Esophagus (tissue), 2 donors: ENCODE measurements at places on chromosomes 7 and 10. TPM values are rescaled to one million over a fixed set of nuclear protein-coding genes. Genes with fewer than 3 reads are reported as not detected.

The APBB1IP gene
- 0.98 TPM for polyA plus RNA-seq

The DYDC2 gene
- polyA plus RNA-seq = 0.34 TPM

The MSMB gene
- polyA plus RNA-seq = 0.26 TPM

The GIMAP8 gene
- polyA plus RNA-seq = 1.8 TPM

The NUTM2E gene
- not detected for polyA plus RNA-seq

The SLC18A3 gene
- polyA plus RNA-seq = not detected
